Stimulated activated CD4-positive, alpha-beta T cell treated with anti-CD3 and anti-CD28 coated beads, Interleukin-1b, Interleukin-23, amount 100 ng/mL, for 1 hour (primary cell): ENCODE measurements at places on chromosomes 11 and 22.

DNA sequence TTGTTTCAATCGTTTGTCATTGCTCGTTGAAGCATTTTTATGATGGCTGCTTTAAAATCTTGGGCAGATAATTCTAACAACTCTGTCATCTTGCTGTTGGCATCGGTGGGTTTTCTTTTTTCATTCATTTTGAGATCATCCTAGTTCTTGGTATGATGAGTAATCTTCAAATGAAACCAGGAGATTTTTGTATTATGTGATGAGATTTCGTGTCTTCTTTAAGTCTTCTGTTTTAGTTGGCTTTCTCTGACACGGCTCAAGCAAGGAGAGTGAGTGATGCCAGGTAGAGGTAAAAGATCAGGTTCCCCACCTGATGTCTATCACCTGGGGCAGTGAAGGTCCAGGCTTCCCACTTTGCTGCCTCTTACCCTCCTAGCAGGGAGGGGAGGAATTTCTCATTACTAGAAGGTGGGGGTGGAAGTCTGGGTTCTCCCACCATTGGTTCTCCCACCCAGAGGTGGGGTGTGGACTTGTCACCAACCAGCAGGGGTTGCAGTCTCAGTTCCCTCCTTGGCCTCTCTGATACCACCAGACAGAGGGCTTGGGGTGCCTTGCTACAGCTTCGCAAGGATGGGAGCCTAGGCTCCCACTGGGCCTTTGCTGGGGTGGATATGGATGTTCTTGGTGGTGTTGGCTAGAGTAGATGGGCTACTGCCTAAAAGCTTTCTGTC is 12.9 kb downstream of the CDC45 start:
- DNase-seq: no peak

- no peak for DNase-seq
Measured at GRCh38 chr22:22655452-22656290, 11.3 kb downstream of the GGTLC2 start.

DNA sequence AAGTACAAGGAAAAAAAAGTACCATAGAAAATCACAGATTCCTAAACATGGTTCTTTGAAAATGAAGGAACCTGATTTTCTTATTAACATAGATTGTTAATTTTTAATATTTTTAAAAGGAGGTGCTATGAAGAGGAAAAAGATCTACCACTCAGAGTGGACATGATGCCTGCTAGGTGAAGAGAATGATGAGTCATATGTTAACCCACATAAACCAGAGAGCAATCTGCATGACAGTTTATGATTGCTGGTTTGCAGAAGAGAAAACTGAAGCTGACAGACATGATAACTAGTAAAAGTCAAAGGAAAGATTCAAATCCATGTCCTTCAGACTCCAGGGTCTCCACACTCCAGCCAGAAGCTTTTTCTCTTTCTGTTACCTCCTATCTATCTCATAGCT is 1231.7 kb downstream of the LRRC4C start:
- DNase-seq: no peak

- peak; percentile 98 for DNase-seq
Measured at GRCh38 chr11:119057000-119057769, at the start of gene HYOU1. HYOU1 (minus strand) TSS chr11:119057205; CDS start chr11:119056160, 1,045 bp downstream.

DNA sequence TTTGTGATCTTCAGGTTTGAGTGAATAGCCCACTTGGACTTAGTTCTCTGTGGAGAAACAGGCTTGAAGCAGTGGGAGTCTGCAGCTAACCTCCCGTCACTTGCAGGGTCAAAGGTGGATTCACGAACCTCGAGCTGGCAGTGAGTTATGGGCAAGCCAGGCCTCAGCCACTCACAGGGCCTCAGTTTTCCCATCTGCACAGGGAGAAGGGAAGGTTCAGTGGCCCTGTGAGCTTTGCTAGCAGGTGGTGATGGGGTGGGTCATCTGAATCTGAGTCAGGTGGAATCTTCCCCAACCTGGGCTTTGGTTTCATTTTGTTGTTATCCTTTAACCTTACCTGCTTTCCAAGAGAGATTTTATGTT is 86.6 kb upstream of the GRIK4 start:
- DNase-seq: no peak

- no peak for DNase-seq
Measured at GRCh38 chr22:38016182-38017151, 32.1 kb upstream of the SOX10 start.
